ENCODE measurements at places on chromosomes 1 and 21.

- DNase-seq, result no peak
Observed at GRCh38 chr1:169100208-169100607, 6.3 kb upstream of the ATP1B1 start.

DNA sequence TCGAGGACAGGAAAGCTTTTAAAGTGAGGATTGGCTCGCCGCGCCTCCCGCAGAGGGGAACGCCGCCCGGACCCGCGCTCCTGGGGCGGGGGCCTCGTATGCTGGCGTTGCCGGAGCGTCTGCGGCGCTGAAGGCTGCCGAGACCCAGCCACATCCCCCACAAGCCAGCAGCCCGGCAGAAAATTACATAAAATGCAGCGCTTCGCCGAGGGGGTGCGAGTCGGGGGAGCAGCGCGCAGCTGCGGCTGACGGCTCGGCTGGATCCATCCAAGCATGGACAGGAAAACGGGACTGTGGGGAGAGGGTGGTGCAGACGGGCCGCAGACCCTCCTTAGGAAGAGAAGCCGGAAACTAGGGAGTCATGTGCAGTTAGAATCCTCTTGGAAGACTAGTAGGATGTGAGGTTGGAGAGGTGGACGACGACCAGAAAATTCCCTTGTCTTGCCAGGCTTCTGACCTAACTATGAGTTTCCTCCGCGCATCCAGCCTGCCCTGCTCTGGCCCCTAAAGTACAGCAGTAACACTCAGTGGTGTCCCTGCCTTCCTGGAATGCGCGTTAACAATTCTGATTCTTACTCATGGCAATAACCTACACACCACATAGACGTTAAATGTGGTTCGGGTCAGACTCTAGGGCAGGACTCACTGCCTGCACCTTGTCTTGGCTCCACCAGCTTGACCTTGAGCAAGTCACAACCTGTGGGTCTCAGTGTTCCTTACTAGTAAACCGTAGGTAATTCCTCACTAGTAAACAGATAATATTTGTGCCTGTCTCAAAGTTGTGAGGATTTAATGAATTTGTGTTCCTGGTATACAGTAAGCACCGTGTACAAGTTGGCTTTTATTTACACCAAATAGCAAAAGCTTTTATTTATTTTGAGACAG lies 953 bp upstream of the BRWD1 start:
- DNase-seq, result no peak

- no peak for DNase-seq
Observed at GRCh38 chr1:63705078-63705477, 68.7 kb upstream of the ROR1 start.

DNA sequence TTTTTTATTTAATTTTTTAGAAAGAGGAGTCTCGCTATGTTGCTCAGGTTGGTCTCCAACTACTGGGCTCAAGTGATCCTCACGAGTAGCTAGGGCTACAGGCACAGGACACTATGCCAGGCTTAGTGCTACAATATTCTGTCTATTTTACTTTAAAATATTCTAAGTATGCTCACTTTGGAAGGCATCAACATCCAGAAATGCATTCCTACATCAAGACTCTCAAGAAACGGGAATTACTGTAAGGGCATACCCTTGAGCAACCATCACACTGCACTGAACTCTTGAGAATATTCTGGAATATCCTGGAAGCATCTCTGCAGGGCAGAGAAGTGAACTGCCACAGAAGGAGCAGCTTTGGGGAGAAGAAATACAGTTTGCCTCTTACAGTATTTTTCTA lies 565 bp upstream of the DMRTB1 start:
- DNase-seq, result no peak

DNA sequence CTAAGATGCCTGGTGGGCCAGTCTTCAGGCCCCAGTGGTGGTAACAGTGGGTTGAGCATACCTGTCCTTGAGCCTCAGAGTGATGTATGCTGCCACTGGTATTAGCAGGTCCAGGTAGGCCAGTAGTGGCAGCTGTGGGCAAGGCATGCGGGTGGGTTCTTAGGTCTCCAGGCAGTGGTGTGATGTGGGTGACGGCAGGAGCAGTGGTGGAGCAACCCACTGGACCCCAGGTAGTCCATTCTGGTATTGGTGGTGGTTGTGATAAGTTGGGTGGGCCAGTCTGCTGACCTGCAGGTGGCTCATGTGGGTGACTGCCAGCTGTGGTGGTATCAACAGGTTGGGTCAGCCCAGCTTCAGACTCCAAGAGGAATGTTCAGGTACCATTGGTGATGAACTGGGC lies 165.0 kb upstream of the GORAB start:
- DNase-seq, result no peak

GRCh38 chr21:33866826-33867225 lies 48.8 kb downstream of the ATP5PO start:
- no peak for DNase-seq

GRCh38 chr1:46708121-46708520 lies 10.8 kb downstream of the EFCAB14 start:
- DNase-seq, result no peak

GRCh38 chr1:89351597-89352311 lies 12.1 kb upstream of the GBP6 start:
- DNase-seq, result no peak

- DNase-seq, result no peak
Observed at GRCh38 chr1:167529829-167530474, 11.6 kb upstream of the CD247 start.

GRCh38 chr1:36257375-36257767 lies 33.1 kb downstream of the THRAP3 start:
- no peak for DNase-seq

DNA sequence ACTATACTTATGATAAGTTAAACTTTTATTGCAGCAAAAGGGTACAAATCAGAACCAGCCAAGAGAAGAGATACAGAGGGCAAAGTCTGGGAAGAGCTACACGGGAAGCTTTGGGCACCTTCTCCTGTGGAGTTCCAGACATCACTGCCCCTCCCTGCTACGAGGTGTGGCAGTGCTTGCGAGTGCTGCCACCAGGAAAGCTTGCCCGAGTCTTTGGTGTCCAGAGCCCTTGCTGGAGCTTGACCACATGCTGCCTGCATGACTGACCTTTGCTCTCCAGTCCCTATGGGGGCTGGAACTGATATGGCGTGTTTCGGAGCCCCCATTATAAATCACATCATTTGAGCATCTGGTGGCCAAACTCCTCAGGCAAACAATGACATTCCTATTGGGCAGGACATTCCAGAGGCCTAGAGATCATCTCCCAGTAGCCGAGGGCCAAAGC lies 23.4 kb downstream of the PLEKHO1 start:
- DNase-seq, result no peak

GRCh38 chr1:31198600-31198999 lies 41.1 kb downstream of the NKAIN1 start:
- DNase-seq, result no peak

GRCh38 chr1:41169799-41170180 lies 72.3 kb downstream of the SCMH1 start:
- DNase-seq, result no peak

DNA sequence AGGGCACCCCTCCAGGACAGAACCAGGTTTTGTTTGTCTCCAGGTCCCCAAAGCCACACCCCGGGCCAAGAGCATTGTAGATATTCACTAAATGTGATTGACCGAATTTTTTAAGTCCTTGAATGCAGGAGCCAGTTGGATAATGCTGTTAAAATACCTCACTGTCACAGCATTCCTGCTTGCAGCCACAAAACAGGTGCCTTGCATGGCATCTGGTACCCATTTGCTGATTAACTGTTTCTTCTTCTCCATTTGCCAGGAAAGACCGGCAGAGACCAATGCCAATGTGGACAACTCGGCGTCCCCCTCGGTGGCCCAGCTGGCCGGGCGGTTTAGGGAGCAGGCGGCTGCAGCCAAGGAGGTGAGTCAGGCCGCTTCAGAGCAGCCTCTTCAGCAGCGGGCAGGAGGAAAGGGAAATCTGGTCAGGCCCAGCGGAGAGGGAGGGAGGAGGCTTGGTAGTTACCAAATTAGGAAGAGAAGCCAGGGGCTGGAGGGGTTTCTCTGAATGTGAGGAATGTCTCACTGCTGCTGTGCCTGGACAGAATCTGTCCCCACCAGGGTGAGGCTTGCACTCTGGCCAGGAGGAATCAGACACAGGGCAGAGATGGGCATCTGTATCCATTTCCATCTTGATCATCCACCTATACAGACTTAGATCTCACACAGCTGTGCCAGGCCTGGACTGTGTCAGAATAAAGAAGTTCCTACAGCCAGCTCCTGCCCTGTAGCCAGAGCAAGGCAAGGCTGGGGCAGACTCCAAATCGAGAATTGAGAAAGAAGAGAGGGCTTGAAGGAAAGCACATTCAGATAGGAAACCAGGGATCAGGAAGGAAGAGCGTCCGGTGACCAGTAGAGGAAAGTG lies 37.9 kb upstream of the MPZL1 start:
- DNase-seq, result no peak

GRCh38 chr1:32754317-32755097 lies 51.9 kb upstream of the SYNC start:
- DNase-seq, result no peak

GRCh38 chr21:34995979-34996303 lies 53.2 kb downstream of the RUNX1 start:
- DNase-seq, result no peak

- no peak for DNase-seq
Observed at GRCh38 chr1:119840745-119841144, 29.5 kb upstream of the REG4 start.

DNA sequence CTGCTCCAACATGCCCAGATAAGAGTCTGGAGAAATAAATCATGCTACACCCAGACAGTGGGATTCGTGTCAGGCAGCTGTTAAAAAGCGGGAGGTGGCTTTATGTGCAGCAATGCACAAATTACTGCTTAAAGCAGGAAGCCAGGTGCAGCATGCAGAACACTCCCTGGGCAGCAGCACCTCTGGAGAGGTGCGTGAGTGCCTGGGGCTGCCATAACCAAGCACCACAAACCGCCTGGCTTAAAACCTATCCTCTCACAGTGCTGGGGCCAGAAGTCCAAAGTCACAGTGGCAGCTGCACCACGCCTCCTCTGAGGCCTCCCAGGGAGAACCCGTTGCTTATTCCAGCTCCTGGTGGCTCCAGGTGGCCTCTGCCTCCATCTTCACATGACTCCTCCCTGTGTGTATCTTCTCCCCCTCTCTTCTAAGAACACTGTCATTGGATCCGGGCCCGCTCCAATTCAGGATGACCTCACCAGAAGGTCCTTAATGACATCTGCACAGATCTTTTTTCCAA lies 115.6 kb downstream of the SIK1 start:
- no peak for DNase-seq

DNA sequence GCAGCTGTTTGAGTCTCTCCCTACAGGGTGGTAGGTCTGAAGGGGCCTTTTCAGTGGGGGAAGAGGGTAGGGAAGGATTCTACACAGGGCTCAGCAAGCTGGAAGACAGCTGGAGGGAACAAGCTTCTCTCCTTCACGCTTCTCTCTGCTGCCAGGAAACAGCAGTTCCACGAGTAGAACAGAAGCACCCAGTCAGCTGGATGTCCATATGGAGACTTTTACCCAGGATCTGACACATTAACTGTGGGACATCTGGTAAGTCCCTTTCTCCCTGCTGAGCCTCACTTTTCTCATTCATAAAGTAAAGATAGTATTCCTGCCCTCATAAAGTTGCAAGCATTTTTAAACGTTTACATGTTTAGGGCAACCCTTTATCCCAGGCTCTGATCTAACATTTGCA lies 280.3 kb downstream of the OMA1 start:
- no peak for DNase-seq

DNA sequence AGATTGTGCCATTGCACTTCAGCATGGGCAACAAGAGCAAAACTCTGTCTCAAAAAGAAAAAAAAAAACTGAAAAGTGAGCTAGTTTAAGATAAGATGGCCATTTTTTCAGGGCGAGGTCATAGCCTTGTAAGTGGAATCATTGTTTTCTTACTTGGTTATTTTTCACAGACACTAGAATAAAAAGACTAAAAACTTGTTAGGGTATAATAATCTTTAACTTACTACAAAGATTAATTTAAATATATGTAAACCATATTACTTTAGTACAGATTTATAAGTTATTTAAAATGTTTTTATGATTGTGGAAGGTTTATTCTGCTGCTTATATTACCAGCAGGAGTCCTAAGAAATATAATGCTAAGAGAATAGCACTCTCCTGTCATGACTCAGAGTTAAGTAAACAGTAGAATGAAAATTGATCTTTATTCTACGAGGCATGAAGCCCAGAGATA lies 23.5 kb downstream of the ANGPTL1 start:
- DNase-seq, result no peak

DNA sequence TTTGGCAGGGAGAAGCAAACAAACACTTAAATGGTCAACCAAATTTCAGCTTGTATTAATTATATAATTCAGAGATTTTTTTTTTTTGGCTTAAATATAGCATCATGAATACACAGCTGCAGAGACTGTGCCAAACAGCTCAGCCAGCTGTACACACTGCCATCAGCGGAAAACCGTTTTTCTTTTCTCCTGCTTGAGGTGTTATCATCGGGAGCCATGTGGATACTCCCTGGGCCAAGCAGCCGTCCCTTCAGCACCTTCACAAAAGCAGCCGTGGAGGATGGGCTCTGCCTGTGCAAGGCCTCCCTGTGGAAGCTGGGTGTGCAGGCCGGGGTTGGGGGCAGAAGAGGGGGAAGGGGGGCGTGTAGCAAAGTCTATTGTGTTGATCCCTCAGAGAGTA lies 85.0 kb downstream of the NUF2 start:
- DNase-seq, result no peak

- DNase-seq, result no peak
Observed at GRCh38 chr1:110492573-110492972, 26.4 kb downstream of the KCNA10 start.

GRCh38 chr1:2539312-2539907 lies 9.3 kb upstream of the HES5 start:
- DNase-seq, result no peak

DNA sequence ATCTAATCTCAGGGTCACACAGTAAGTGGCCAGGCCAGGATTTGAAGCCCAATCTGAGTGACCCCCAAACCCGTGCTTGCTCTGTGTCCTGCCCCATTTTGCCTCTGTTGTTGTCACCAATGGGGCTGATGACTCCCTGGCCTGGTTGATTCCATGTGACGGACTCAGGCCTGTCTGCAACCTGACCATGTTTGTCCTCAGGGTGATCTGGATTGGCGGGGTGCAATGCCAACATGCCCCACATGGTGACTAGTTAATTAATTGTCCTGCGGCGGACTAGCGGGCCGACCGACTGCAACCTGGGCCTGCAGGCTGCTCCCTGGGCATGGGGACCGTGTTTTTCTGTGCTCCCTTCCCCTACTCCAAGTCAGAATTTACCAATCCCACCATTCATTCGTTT lies 256.3 kb downstream of the MATN1 start:
- no peak for DNase-seq

DNA sequence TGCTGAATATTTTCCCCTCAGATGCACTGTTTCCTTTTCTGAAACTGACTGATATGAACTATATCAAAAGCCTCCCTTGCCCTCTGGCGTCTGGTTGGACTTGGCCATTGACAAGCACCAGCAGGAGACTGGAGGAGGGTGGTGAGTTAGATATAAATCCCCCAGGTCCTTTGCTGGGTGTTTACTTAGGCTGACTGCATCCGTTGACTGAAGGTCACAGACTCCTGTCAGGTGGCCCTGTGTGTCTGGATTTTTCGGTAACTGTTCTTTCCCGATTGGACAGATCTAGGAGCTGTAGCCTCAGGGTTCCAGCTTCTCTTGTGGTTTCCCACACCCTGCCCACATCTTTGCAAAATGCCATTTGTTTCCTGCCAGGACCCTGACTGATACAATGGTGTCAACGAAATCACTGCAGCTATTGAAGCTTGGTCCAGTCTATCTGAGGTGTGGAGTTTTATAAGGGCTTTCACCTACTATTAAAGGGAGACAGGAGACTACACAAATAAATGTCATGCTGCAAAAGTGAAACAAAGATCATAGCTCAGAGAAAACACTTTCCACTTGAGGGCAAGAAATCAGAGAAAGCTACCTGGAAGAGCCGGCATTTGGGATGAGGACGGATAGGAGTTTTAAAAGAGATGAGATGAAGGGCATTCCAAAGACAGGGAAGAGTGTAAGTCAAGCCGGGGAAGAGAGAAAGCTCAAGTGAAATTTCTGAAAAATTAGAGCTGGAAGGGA lies 1.5 kb upstream of the MAGI3 start:
- DNase-seq, result no peak

Measured in D721Med (cell line).